Fibroblast of upper back skin (primary cell): ENCODE measurements at places on chromosomes 5 and 9.

DNA sequence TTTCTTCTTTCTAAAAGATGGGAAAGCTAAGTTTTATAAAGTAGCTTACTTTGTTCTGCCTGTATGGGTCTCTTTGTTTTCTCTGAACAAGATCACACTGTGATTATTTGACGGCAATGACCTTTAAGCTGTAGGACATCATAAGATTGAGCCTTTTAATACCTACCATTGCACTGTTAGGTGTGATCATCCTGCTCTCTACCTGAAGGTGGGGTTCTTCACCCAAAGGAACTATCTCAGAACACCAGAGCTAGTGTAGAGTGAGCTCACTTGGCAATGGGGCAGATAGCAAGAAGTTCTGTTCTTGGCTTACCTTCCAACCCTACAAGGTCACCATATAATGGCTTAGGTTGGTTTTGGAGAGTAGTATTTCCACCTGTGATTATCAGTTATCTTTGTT, 200.2 kb downstream of the SPATA31D1 start:
- no peak for DNase-seq

GRCh38 chr9:131879181-131879910, 139.5 kb upstream of the RAPGEF1 start:
- DNase-seq: no peak

- no peak for DNase-seq
Measured at GRCh38 chr5:8436924-8437323, 568.0 kb downstream of the MTRR start.

DNA sequence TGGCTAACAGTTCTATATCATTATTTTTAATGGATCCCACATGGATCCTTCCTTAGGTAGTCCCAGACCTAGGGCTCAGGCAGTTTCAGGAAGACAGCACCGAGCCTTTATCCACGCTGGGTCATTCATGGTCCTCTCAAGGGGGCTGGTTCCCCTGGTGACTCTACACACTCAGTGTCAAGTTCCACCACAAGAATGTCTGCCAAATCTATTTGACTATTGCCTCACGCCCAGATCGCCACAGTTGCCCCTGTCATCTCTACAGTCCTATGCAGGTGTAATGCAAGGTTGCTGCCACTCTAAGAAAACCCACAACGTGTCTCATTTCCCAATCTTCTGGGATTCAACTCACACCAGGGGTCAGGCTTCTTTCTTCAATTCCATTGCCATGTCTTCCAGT, 8.0 kb upstream of the ZNF366 start:
- no peak for DNase-seq

GRCh38 chr9:4366591-4367330, 66.9 kb upstream of the GLIS3 start:
- peak; percentile 57 for DNase-seq
